ENCODE measurements at places on chromosomes 7 and 10. TPM values are rescaled to one million over a fixed set of nuclear protein-coding genes. Genes with fewer than 3 reads are reported as not detected.

The PALD1 gene
- polyA plus RNA-seq: 5.7 TPM

The PNLIP gene
- 0.11 TPM for polyA plus RNA-seq

The SEC24C gene
- polyA plus RNA-seq: 47.6 TPM

The CABCOCO1 gene
- polyA plus RNA-seq: 0.61 TPM

The CELF2 gene
- 40.1 TPM for polyA plus RNA-seq

The NUPR2 gene
- not detected for polyA plus RNA-seq

The TRIM4 gene
- polyA plus RNA-seq: 30.2 TPM

The ZNF680 gene
- polyA plus RNA-seq: 8.4 TPM

The ZNF467 gene
- polyA plus RNA-seq: 9.5 TPM

The PIK3CG gene
- polyA plus RNA-seq: 0.82 TPM

The HTRA1 gene
- polyA plus RNA-seq: 145 TPM

The LGI1 gene
- polyA plus RNA-seq: 1.8 TPM

The TMEM176B gene
- polyA plus RNA-seq: 84.0 TPM

The PDZD7 gene
- 0.46 TPM for polyA plus RNA-seq

The TMEM229A gene
- 0.73 TPM for polyA plus RNA-seq

The CYP2C19 gene
- 0.06 TPM for polyA plus RNA-seq

The P4HA1 gene
- 21.5 TPM for polyA plus RNA-seq
